ENCODE measurements at places on chromosomes 7 and 10.

GRCh38 chr7:130894146-130894908 is 160.3 kb upstream of the KLF14 start:
- DNase-seq, result no peak

- no peak for DNase-seq
Observed at GRCh38 chr7:30447466-30447865, 31.1 kb downstream of the NOD1 start.

- DNase-seq, result no peak
Observed at GRCh38 chr10:44607116-44607515, 222.2 kb upstream of the CXCL12 start.

- DNase-seq, result no peak
Observed at GRCh38 chr7:96276019-96276418, 45.9 kb downstream of the SLC25A13 start.

DNA sequence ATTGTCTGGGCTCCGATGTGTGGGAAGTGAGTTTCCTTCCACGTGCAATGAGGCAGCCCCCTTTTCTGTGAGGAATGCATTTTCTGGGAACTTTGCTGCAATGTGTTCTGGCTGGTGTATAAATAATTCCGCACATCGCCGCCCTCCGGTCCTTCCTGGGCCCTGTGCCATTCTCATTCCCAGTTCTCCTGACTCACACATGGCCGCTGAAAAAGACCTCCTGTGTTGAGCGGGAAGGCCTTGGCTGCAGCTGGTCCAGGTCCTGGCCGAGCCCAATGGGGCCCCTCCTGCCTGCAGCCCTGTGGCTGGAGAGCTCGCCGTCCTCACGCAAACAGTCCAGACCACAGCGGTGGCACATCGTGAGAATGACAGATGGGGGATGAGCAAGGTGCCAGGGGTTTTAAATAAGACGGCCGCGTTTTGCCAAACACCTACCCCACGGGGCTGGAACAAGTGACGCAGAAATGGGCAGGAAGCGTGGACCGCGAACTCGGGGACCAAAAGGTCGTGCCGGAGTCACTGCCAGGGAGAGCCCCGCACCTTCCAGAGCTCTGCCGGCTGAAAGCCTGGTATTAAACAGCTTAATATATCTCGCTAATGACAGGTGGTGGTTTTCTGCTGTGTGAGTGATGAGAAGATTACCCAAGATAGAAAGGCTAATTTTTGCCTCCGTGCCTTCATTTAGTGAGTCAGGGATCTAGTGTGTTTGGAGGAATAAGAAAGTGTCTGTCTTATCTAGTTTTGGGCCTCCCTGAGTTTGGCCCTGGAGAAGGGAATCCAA is 37.0 kb downstream of the FAM20C start:
- DNase-seq, result no peak

- no peak for DNase-seq
Observed at GRCh38 chr7:143407287-143408251, 1.1 kb downstream of the EPHA1 start.

- DNase-seq, result no peak
Observed at GRCh38 chr7:149021725-149022062, 6.6 kb downstream of the PDIA4 start.

- DNase-seq, result no peak
Observed at GRCh38 chr7:25807086-25807611, 344.8 kb upstream of the NFE2L3 start.

DNA sequence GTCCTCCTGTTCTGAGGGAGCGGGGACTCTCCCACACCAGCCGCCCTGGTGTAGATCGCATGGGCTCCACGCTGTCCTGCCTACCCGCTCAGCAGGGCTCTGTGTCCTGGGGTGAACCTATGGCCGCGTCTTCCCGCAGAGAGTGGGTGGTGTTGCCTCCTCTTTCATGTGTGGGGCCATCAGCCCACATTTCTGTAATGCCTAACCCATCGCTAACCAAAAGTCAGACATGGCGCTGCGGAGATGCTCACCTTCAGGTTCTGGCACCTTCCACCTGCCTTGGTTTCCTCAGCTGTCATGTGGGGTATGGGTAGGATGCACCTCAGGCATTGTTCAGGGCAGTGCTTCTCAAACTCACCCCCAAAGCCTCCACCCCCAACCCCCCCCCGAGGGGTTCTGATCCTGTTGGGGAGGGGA is 50.5 kb upstream of the CAMK2B start:
- no peak for DNase-seq

DNA sequence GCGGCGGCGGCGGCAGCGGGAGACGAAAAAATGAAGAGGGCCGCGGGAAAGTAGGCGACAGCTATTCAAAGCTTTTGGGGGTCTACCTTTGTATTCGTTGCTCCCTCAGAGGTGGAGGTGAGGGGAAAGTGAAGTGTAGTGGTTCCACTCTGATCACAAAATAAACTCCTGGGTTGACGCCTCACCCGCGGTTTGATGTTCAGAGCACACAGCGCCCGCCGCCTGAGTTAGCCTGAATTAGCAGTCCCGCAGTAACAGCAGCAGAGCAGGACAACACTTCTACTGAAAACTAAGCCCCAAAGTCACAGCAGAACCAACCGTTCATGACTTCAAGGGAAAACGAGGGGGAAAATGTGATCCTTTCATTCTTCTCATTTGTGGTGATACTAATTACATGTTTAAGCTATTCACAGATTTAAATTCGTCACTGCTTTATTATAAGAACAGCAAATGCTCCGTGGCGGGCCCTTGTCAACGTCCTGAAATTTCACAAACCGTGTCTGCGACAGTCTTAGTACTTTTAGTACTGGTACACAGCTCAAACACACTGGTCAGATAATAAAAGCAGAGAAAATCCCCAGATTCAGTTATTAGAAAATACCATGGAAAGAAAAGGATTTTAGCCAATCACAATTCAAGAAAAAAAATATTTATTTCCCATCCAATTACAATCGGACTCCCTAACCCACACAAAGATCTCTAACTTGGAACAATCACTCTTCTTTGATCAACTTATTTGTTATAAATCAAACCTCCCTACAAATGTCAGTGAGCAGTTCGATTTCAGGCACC is 563 bp upstream of the JMJD1C start:
- DNase-seq, result no peak

GRCh38 chr10:46523119-46523961 is 33.1 kb downstream of the GPRIN2 start:
- DNase-seq, result no peak

DNA sequence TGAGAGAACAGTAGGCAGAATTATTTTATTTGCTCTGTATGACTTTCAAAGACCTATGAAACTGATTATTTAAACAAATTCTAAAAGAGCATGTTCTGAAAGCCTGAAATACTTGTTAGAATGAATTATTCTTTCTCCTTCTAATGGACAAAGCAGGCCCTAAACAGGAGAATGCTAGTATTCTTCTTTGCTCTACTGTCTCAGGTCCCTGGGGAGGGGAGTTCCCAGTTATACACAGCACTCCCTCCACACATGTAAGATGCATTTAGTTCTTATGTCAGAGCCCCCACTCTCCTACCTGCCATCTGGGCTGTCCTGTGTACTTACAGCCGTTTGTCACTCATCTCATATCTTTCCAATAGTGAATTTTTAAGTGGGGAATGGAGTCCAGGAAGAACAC is 633.5 kb upstream of the ANKRD30A start:
- DNase-seq, result no peak

DNA sequence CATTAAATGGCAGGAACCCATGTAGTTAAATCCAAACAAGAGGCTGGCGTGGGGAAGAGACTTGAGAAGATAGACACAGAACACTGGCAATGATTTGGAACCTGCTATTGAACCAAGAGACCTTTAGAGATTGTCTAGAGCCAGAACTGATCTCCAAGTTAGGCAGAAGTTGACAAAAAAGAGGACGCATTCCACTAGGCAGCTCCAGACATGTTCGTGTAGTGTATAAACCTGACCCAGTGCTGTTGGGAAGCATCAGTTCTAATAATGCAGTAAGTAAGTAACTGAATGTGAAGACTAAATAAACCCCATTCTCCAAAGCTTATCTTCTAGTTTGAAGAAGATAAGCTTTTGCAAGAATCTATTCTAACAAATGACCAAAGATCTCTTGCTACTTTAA is 50.8 kb downstream of the AP3M1 start:
- no peak for DNase-seq

- DNase-seq, result no peak
Observed at GRCh38 chr7:121016966-121017365, 28.5 kb downstream of the CPED1 start.

GRCh38 chr10:77872151-77872946 is 54.2 kb downstream of the DLG5 start:
- DNase-seq, result no peak

DNA sequence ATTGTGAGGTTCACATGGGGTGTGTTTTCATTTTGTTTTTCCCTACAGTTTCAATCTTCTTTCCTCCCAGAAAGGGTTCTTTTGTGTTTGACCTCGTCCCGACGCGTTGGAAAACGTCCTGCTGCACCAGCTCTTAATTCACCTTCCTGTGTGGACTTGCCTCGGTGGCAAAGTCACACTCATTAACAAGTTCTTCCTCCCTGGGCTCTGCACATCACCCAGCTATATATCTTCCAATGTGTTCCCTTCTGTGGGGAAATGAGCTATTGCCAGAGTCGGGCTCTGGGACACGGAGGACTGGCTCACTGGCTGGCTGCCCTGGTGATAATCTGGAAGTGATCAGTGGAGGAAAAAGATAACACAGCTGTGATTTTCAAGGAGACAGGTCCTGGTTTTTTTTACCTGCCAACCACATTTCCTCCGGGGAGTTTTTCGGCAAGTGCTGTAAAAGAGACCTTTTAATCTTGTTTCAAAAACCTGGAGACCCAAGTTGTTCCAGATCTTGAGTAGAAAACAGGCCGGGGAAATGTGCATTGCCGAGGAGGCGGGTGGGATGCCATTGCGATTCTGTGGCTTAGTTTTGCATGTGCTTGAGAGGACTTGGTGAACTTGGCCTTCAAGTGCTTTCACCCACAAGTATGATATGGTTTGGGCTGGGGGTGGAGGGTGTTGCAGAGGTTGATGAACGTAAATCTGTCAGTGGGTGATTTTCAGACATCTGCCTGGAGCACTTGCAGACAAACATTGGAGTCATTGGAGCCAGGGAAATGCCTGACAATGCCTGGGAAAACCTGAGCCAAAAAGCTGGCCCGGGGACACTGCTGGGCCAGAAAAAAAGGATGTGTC is 96.5 kb upstream of the CREB5 start:
- DNase-seq, result no peak

- DNase-seq, result no peak
Observed at GRCh38 chr7:106947244-106947728, 82.2 kb downstream of the PIK3CG start.

GRCh38 chr10:97850446-97850845 is 803 bp downstream of the GOLGA7B start:
- no peak for DNase-seq

GRCh38 chr7:104927055-104927454 is 87.0 kb upstream of the KMT2E start:
- DNase-seq, result no peak

DNA sequence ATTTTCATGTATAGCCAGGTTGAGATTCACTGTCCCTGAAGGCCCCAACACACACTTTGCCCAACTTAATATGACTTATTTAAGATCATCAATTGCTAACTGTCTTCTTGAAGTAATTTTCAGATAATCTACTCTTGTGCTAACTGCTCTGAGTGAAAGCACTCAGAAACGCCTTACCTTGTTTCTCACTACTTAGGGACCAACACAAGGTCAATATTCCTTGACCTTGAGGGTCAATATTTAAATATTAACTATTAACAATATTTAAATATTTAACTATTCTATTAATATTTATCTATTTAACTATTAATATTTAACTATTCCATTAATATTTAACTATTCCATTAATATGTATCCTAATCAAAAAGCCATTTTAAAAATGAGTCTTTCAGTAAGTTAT is 26.0 kb upstream of the HNRNPH3 start:
- no peak for DNase-seq

All from activated CD4-positive, alpha-beta T cell treated with anti-CD3 and anti-CD28 coated beads for 1 hour (primary cell).